Stimulated activated CD4-positive, alpha-beta T cell treated with anti-CD3 and anti-CD28 coated beads, Interleukin-2, amount 100 ng/mL, for 4 hours (primary cell): ENCODE measurements at places on chromosomes 7 and 10.

DNA sequence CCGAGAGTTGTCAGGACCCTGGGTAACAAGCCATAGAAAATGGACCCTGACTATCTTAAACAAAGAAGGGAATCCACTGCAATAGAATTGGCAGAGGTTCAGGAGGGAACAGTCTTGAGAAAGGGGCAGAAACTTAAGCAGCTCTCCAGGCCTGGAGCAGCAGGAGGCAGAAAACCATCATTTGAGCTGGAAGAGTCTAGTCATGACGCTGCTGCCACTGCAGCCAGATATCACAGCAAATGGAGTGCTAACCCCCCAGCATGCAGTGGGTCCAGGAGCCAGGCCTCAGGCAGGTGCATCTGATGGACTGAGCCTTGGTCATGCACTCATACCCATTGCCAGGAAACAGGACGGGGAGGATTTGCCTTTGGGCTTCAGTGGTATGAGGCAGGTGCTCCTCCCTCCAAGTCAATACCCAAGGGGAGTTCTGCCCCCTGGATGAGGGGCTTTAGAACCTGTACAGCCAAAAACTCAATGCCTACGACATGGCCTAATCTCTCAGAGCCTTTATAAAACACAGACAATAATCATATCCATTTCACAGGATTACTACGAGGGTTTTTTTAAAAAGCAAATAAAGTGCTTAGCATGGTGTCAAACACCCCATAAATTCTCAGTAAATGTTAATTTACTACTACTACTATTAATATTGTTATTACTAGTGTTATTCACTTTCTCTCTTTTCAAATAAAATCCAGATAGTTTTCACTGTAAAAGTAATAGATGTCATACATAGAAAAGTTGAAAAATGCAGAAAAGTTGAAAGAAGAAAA, 30.7 kb downstream of the DUSP5 start:
- no peak for DNase-seq

- no peak for DNase-seq
These were observed 199.8 kb downstream of the MAD1L1 start for GRCh38 chr7:2032876-2033407.

DNA sequence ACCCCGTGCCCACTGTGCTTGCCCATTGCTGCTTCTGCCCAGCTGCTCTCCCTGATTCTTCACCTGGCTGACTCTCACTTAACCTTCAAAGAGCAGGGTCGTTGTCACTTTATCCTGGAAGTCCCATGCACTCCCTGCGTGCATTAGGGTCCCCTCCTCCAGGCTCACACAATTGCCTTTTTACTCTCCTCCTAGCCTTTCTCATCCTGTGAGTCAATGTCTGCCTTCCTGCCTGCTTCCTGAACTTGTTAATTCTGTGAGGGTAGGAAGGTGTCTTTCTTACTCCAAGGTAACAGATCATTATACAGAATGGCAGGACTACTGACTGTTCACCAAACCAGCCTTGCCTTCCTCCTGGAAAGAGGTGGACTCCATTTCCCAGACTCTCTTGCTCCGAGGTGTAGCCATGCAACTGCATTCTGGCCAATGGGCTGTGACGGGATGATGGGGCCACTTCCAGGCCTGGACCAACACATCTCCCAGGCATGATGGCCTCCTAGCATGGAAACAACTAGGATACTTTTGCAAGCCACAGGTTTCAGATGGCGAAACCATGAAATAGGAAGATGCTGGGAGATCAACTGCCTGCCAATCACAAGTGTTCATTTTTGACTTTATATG, 54.7 kb downstream of the ARHGAP22 start:
- DNase-seq: no peak

GRCh38 chr10:66639371-66639770, 286.5 kb upstream of the LRRTM3 start:
- no peak for DNase-seq

- no peak for DNase-seq
These were observed 234.9 kb downstream of the EBF3 start for GRCh38 chr10:129728905-129729795.
